ENCODE measurements at places on chromosomes 12 and 14.

GRCh38 chr14:87434011-87434410, 559.0 kb downstream of the GALC start:
- no peak for DNase-seq

GRCh38 chr12:47156167-47156736, 76.5 kb upstream of the AMIGO2 start:
- DNase-seq: no peak

- no peak for DNase-seq
Observed at GRCh38 chr12:94855853-94856252, 147.6 kb downstream of the NDUFA12 start.

DNA sequence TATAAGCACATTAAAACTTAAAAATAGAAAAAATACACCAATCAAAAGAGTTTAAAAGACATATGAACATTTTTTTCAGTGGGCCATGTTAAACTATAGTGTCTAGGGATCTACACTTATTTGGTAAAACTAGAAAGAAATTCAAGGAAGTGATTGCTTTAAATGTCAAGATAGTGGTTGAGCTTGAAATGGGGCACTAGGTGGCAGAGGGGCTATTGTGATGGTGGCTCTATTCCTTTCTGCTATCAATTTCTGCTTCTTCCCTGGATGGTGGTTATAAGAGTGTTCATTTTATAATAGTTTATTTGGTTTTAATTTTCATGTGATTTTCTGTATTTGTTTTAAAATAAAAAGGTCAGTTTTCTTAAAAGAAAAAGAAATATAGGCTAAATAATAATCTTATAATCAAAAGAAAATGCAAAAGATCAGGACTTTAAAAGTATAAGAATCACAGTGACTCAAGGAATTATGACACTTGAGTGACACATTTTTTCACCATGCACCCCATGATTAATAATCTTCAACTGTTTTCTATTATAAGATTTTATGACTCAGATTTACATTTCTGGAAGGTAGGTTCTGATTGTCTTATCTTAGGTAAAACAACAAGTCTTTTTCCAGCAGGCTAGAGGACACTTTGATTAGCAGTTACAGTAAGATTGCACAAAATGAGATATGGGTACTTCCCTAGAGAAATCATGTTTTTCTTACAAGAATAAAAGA, 137.5 kb downstream of the FSCB start:
- no peak for DNase-seq

DNA sequence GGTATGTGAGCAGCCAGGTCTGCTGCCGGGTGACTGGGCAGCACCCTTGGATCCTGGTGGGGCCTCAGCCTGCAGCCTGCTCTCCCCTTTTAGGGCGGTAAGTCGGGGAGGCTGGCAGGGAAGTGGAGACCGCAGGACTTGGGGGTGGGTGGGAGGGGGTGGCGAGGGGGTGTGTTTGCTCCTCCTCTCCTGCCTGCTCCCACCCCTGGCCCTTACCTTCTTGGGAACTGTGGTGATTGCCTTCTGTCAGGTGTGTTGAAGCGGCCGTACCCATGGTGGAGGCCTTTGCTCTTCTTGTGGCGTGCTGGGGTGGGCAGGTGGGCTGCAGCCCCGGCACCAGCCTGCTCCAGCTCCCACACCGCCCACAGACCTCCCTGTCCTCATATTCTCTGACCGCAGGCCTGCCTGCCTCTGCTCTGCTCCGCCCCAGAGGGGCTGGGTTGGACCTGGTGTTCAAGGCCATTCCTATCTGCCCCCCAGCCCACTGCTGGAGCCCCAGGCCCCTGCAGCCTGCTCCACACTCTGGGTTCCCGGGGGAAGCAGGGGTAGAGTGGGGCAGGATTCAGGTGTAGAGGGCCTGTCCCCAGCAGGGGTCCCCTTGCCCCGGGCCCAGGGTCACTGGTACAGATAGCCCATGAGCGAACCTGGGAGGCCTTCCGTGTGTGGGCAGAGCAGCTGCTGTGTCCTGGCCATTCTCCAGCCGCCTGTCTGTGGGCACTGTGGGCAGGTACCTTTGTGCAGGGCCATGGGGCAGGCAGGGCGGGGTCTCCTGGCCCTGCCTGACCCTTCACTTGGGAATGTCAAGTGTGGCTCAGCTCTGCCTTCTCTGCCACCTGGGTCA, 5.2 kb downstream of the TEDC1 start:
- DNase-seq: no peak

GRCh38 chr12:82517027-82517426, 158.7 kb downstream of the METTL25 start:
- no peak for DNase-seq

DNA sequence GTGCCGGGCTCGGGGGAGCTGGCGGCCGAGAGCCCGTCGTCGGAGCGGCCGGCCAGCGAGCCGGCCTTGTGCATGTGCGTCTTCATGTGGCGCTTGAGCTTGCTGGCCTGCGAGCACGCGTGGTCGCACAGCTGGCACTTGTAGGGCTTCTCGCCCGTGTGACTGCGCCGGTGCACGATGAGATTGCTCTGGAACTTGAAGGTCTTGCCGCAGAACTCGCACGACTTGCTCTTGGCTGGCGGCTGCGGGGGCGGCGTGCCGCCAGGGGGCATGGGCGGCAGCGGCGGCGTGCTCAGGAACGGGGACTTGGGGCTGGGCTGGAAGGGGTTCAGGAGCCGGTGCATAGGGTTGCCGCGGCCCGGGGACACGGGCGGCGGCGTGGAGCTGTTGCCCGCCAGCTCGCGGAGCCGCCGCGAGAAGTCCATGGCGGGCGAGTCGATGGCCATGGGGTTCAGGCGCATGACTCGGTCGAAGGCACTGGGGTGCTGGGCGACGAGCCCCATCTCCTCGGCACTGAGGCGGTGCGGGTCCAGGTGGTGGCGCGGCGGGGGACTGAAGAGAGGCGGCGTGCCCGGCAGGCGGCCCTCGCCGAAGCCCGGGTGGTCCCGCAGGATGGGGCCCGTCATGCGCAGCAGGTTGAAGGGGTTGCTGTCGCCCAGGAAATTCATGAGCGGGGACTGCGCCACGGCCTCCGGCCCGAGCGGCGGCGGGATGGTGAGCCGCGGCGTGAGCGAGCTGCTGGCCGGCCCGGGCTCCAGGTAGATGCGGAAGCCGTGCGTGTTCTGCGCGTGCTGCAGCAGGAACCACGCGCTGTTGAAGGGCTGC, 96.5 kb downstream of the BCL11B start:
- no peak for DNase-seq
